Stimulated activated CD8-positive, alpha-beta memory T cell treated with anti-CD3 and anti-CD28 coated beads, Interleukin-2, amount 100 ng/mL, for 1 hour (primary cell): ENCODE measurements at places on chromosomes 1 and 21.

DNA sequence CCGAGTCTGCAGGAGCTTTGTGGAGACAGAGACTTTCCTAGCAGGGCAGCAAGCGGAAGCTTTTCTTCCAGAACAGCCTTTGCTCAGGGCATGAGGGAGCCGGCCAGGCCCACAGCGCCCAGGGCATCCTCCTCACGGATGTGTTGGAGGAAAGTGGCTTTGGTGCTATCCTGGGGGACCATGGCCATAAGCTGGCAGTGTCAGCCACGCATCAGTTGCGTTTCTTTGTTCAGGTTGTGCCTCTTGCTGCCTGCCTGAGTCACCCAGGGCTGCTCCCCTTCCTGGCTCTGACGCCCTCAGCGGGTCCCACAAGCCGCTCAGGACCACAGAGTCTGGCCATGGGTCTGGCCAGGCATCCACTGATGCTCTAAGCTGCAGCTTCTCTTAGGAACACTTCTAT, 39.6 kb upstream of the PRSS38 start:
- DNase-seq, result no peak

DNA sequence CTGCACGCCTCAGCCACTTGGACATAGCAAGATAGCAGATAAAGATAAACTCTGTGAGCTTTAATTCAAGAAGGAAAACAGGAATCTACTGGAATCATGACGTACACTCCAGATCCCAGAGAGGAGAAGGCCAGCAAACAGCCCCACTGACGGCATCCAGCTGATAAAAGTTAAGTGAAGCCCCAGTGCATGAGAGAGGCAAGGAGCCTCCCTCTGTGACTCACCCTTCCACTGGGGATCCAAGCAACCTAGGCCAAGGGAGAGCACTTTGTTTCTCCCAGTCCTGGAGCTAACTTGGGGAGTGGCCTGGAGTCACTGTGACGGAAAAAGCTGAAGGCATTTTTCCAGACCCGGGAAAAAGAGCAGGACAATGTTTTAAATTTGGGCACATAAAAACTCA, 270.0 kb downstream of the AKT3 start:
- DNase-seq, result no peak

DNA sequence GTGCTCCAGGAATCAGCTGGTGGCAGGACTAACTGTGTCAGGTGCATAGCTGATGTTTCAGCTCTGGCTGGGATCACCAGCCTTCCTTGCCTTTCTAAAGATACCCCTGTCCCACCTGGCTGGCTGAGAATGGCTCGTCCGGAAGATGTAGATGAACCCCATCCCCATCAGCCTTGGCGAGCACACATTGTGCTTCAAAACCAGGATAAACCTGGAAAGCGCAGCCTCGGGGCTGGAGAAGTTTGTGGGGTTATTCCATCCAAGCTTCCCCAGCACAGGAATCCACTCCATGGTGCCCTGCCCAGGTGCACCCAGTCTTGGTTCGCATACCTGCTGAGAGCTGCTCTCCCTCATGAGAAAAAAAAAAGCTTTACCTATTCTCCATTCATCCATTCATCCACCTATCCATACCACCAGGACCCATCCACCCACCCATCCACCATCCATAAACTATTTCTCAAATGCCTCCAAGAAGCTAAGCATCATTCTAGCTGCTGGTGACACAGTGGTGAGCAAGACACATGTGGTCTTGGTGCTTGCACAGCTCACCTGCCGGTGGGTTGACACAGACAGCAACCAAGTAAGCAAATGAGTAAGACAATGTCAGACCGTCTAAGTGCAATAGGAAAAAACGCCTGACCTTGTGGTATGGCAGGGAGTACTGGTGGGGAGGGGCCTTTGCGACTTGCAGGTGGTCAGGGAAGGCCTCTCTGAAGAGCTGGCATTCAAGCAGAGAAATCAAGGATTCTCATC, 94.0 kb downstream of the DMRTB1 start:
- no peak for DNase-seq

- no peak for DNase-seq
Observed at GRCh38 chr1:71660411-71660810, 579.6 kb upstream of the ZRANB2 start.

DNA sequence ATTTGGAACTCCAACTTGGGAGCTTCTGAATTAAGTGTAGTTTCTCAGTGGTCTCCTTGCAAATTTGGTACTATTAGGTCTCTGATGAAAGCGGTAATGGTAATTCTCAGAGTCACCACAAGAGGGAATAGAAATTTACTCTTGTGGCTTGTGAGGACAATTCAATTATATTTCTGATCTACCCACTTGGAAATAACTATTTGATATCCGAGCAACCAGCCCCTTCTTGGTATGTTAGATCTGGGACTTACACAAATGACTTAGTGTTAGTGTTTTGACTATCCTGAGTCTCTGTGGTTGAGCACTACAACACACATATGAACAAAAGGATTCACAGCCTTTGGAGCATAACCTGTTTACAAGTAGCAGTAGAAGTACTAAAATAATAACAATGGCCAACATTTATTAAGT, 68.1 kb downstream of the RPS6KA1 start:
- DNase-seq, result no peak

GRCh38 chr1:116824631-116825206, 70.5 kb downstream of the CD2 start:
- no peak for DNase-seq

DNA sequence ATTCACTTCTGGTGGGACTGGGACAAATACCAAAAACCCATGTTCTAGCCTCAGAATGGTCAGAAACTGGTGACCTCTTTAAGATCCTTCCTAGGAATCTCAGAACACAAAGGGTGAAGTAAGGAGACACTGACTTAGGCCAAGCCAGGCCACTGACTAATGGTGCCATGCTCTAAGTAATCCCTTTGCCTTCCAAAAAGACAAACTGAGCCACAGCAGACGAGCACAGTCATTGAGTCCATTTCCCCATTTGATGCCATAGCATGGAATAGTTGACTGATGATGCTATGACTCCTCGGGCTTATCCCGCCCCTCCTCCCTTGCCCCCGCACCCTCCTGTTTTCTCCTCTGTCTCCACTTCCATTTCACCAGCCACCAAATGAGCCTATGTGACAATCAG, 145.8 kb upstream of the ZNF648 start:
- no peak for DNase-seq

GRCh38 chr1:63116016-63116415, 206.4 kb upstream of the FOXD3 start:
- no peak for DNase-seq

DNA sequence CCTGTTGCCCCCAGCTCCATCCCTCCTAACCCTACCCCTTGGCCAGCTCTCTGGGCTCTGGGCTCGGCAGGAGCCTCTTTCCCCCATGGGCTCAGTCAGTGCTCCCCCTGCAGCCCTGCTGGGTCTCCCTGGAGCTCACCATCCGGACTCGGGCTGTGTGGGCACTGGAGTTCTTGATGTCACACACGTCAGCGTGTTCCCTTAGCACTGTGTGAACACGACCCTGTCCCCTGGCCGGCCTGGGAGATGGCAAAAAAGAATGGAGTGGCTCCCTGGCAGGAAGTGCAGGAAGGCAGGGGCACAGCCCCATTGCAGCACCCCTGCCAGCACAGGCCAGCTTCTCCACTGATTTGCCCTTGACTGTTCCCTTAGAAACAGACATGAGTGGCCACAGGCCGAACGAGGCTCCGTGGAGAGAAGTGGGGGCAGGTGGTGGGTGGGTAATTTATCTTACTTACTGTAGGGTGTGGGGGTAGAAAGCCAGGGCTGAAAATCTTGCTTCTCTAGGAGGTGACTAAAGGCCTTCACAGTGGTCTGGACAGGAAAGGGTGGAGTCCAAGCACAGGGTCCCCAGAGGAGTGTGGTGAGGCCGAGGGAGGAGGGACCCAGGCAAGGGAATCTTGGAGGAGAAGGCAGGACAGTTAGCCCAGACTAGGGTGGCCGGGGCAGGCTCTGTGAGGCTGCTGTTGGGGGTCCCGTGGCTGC, 381.7 kb upstream of the VAMP3 start:
- DNase-seq, result no peak

- DNase-seq, result no peak
Observed at GRCh38 chr1:212970085-212970484, 19.7 kb downstream of the VASH2 start.

- no peak for DNase-seq
Observed at GRCh38 chr1:174407665-174408064, 40.1 kb upstream of the GPR52 start.

DNA sequence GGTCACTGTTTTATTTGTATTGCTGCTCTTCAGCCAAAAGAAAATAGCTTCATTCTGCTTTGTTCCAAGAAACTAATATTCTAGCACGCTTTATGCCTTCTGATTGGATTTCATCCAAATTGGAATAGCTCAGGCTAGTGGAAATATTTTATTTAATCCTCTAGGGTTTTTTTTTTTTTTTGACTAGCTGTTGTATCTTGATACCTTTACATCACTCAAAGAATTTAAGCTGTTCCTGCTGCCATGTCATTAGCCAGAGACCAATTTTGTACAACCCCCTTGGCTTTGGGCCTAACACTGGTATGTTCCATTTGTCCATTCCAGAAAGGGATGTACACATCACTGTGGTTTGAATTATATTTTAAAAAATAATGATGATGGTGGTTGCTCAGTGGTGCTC, 103.0 kb downstream of the DISC1 start:
- DNase-seq, result no peak

DNA sequence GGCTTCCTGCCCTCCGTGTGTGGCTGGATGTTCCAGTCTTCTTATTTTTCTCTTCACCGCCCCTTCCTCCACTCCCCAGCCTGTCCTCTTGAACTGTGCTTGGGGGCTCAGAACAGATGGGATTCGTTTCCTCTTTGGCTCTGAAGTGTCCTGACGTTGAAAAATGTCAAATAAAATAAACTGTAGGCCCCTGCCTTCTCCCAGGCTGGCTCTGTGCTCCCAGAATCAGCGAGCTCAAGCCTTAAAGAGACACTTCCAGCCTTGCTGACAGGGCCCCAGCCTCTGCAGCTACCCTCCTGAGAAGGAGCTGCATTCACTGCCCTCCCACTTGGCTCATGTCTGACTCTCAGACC, 104.2 kb upstream of the IPO9 start:
- DNase-seq, result no peak

DNA sequence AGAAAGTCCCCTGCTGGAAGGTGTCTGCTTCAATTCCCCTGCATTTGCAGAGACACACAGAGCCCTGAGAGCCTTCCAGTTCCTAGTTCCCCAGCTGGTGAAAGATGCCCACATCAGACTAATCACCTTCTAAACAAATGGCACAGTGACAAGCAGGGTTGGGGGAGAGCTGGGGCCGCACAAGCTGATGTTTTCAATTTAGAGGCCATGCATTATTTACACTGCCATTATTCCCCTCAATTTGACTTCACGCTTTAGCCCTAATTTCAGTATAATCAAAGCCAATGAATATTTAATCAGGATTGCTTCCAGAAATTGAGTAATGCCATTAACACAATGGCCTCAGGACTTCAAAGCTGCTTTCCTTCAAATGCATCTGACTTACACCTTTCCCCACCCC, 81.5 kb downstream of the BEND5 start:
- no peak for DNase-seq

GRCh38 chr1:45960930-45961715, 157.7 kb downstream of the MAST2 start:
- no peak for DNase-seq
